Stimulated activated CD8-positive, alpha-beta memory T cell treated with anti-CD3 and anti-CD28 coated beads, Interleukin-7, amount 100 ng/mL, for 1 hour (primary cell): ENCODE measurements at places on chromosomes 16 and 17.

DNA sequence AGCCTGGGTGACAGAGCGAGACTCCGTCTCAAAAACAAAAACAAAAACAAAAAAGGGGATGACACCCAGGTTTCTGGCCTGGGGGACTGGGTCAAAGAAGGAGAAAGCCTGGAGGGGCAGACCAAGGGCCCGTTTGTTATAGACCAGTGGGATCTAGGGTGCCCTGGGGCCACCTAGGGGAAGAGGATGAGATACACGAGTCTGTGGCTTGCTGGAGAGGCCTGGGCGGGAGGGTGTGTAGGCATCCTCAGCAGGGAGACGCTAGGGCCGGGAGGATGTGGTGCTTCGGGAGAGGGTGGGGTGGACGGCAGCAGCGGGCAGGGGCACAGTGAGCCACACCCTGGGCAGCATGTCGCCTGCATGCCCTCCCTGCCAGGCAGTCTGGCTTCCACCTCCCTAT, 17.1 kb upstream of the CRK start:
- DNase-seq, result no peak

GRCh38 chr16:58733248-58733670, 857 bp downstream of the GOT2 start:
- DNase-seq, result no peak

GRCh38 chr16:76650582-76650981, 373.4 kb downstream of the CNTNAP4 start:
- DNase-seq, result no peak

- DNase-seq, result no peak
These were observed 37.1 kb downstream of the TRIM25 start for GRCh38 chr17:56876766-56877179.

DNA sequence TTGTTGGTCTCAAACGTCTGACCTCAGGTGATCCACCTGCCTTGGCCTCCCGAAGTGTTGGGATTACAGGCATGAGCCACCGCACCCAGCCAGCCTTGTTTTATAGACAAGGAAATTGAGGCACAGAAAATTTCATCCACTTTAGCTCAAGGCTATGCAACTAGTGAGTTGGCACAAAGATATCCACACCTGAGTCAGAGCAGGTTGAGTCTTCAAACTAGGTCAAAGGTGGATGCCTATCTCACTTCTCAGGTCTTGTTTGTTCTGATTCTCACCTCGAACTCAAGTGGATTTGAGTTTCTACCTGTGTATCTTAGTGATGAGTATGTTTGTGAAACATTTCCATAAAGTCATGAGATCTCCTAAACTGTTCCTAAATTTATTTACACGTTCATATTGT, 35.6 kb upstream of the GAS7 start:
- DNase-seq, result no peak

DNA sequence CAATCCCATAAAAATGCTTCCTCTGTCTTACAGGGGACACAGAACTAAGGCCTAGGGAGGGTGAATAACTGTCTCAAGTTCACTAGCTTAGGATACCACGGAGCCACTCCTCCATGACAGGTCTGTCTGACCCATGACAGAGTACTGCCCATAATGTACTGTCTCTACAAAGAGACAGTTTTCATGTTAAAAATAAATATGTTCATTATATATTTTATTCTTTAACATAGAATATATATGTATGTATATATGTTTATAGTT, 28.3 kb upstream of the DYNLRB2 start:
- DNase-seq, result no peak

DNA sequence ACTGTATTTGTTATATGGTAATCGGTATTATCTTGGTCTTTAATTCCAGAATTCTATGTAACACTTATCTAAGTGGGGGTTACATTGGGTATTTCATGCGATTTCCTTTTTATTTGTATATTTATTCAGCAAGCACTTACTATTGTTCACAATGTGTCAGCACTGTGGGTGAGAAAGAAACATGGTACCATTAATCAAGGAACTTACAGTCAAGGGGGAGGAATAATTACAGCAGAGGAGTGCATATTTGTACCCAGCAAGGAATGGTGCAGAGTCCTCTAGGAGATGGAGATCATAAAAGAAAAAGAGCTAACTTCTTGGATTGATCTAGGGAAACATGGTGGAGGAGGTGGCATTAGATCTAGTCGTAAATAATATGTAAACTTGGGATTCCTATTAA, 117.0 kb upstream of the KCNJ16 start:
- no peak for DNase-seq

GRCh38 chr17:81572563-81573168, 20.5 kb upstream of the FAAP100 start:
- DNase-seq, result no peak

GRCh38 chr16:87046235-87046634, 271.0 kb downstream of the C16orf95 start:
- DNase-seq, result no peak

DNA sequence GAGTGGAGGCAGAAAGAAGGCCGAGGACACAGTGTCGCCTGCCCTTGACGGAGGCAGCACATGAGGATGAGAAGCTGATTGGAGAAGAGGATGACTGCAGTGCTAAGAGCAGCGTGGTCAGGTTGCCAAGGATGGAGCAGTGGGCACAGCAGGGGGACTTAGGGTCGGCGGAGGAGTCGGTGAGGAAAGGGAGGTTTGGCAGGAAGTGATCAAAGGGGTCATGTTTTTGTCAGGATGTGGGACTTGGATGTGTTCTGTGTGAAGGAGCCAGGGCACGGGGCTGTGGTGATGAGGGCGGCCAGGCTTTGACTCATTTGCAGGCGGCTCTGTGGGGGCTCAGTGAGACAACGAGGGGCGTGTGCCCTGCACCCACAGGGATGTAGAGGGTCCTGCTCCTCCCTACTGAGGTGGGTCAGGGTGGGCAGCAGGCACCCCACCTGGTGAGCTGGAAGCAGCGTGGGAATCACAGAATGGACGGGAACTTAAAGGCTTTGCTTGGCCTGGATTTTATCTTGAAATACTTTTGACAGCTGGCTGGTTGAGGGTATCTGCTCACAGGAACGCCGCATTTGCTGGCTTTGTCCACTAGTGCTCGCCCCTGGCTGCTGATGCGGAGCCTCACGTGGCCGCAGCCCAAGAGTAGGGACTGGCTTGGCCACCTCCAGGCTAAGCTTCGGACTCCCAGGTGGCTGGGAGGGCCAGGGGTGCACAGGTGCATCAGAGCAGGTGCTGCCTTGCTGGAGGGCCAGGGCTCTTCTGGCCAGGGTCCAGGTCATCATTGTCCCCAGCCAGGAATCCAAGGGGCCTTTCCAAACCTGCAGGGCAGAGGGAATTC, 6.0 kb downstream of the MPG start:
- DNase-seq, result no peak

DNA sequence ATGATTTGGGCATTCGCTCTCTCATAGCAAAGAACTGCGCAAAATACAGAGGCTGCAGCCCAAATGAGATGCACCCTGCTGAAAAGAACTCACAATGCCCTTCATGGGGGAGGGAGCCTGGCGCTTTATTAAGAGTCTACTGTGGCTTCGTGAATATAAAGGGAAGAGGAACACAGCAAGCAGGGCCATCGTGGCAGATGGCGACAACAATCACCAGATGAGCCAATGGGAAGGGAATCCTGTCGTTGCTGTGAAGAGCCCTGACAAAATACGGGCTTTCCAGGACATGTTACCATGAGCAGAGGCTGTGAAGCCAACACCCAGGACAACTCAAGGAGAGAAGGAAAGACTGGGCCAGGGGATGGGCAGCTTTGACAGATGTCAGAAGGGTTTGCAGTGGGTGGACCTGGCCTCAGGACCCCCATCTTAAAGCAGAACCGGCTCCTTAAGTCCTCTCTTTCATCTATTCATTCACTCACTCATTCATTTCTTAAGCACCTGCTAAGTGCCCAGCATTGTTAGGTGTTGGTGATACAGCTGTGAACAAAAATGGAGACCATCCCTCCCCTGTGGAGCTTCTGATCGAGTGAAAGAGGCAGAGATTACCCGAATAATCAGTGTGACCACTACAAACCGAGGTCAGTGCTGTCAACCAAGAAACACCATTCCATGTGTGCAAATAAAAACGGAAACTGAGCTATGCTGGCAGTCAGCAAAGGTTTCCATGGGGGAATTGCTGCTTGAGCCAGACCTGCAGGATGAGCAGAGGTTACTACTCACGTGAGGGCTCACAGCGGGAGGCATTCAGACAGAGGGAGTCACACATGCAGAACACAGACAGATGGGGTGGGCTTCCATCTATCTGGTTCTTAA, 125.8 kb downstream of the DYNLRB2 start:
- no peak for DNase-seq

DNA sequence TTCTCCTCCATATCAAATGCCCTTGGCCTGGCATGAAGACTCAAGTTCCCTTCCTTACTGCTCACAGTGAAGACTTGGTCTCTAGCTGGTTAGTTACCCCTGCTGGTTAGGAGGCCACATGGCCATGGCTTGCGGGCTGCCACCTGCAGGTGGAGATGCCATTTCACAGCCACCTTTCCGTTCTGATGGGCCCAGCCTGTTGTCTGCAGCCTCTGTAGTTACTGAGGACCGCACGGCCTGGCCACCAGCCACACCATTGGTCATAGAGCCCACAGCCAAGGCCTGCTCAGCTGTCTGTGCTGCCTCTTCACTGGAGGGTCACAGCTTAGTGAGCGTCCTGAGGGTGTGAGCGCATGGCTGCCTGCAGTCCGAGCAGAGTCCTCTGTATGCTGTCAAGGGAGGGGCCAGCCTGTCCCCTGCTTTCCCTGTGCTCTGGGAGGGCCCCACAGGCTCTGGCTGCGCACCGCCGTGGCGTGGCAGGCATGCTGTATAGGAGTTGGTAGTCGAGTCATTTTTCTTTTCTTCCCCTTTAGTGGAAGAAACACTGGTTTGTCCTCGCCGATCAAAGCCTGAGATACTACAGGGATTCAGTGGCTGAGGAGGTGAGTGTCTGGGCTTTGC, 59.2 kb downstream of the PLD6 start:
- DNase-seq, result no peak

GRCh38 chr17:49514071-49514721, 19.1 kb downstream of the NGFR start:
- no peak for DNase-seq

DNA sequence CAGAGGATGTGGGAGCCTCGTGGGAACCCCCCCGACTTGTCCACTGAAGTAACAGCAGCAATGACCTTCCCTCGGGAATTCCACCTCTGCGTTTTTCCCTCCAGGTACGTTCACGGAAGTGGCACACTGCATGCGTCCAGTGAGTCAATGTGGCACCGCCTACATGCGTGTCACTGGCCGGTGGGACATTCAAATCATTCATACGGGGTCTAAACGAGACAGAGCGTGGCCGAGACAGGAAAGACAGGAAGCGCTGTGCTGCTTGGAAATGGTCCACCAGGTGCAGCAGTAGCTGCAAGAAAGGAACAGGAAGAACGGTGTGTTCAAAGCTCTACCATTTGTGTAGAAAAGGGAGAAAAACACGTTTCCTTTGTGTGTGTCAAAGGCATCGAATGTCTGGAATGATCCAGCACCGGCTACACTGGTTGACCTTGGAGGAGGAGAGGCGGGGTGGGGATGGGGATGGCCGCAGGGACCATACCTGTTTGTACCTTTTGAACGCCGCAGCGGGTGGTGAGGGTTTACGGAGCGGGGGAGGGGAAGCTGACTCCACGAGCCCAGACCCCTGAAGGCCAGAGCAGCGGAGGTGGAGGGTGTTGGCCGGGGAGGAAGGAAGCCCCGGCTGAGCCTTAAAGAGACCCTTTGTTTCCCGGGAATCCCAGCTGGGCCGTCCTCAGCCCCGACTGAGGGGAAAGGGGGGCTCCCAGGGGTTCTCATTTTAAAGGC, 1.7 kb upstream of the PGAP6 start:
- DNase-seq, result no peak

DNA sequence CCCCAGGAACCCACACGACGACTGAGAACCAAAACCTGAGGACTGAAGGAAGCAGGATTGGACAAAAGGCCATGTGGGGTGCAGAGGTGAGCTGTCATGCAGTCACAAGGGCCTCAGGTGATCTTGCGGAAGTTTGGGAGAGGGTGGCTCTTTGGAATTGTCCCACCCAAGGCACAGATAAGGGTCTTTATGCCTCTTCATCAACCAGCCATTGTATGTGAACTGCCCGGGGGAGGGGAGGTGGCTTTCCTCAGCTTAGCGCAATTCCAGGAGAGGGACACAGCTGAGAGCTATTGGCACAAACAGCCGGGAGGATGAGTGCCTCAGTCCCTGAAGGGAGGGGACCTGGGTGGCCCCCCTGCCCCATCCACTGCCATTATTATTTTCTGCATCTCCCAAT, 55.1 kb upstream of the PHOSPHO1 start:
- DNase-seq, result no peak

DNA sequence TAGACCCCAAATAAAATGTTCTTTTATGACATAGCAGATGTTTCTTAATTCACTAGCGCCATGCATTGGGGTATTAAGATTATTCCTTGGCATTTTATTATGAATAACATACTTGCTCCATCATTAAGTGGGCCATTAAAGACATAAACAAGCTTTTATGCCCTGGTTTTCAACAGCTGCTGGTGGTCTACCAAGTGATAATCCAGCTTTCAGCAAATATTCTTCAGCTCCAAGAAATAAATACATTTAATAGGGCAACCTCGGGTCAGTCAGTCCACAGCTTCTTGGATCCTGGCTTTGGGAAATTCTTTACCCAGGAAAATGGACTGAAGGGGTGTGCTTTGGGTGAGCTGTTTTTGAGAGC, 217.3 kb upstream of the IRX3 start:
- no peak for DNase-seq

DNA sequence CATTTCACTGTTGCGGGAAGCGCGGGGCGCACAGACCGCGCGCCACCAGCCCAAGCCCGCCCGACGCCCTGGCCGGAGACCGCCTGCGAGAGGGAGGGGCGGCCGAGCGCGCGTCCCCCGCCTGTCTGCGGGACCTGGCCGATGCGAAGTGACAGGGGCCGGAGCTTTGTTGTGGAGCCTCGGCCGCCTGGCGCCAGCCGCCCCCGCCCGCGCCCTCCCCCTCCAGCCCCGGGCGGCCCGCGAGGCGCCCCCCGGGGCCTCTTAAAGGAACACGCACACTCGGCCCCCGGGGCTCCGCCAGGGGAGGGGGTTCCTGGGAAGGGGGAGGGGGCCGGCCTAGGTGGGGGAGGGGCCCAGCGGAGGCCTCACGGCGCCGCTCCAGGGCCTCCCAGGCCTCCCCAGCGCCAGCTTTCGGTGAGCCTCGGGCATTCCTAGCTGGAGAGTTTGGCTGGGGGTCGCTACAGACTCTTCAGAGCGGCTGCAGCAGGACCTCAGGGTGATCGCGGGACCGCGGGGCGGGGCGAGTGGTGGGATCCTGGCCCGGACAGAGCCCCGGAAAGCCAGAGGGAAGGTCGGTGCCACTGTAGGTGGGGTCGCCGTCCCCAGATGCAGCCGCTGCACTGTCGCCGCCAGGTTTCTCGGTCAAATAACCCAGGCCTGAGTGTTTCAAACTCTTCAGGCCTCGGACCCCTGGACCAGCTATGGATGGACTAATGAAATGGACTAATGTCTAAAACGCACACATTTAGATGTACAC, 2.4 kb upstream of the TBX2 start:
- no peak for DNase-seq
